ENCODE measurements at places on chromosomes 2 and 18.

- peak; percentile 34 for DNase-seq
Measured at GRCh38 chr18:79934311-79935097, 16.9 kb downstream of the SLC66A2 start.

GRCh38 chr2:241827394-241827793, 18.4 kb downstream of the NEU4 start:
- DNase-seq, result no peak

DNA sequence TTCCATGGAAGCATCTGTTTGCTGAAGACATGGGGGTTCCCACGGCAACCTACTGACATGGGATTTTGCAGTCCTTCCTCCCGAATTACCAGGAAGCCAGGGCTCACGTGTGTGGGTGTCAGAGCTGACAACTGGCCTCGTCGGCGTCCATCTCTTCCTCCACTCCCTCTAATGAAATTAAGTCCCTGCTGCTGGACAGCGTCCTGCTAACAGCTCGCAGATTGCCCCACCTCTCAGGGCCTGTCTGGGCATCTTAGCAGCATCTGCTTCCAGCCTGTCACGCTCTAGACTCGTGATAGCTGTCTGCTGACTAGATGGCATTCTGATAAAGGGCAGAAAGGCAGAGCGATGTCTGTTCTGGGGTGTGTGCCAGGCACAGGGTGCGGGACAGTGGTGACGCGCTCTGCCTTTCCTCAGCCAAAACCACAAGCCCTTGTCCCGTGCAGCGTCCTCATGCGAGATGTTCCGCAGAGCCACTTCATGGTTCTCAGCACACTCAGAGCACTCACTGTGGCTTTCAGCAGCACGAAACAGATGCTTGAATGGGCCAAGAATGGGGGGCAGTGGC, 161.1 kb downstream of the ARL4C start:
- no peak for DNase-seq

- no peak for DNase-seq
Measured at GRCh38 chr18:28652654-28653053, 475.7 kb upstream of the CDH2 start.

DNA sequence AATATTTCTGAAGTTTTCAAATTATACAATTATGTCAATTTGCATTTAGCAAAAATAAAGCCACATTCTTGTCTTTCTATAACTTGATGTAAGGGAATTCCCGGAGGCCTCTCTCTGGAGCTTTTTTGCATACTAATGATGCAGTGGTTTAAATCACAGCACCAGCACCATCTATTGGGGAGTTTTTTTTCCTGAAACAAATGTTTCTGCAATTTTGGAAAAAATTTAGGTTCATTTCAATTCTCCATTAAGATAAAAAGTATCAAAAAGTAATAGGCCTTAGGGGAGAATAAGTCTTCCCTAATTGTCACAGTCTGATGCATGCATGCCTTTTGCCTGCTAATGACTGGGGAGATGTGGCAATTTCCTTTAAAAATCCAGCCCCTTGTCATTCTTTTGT, 13.5 kb downstream of the CBLN2 start:
- DNase-seq, result no peak

- peak; percentile 45 for DNase-seq
Measured at GRCh38 chr2:201357221-201357620, at the start of gene FLACC1. FLACC1 (minus strand) TSS chr2:201357345; CDS start chr2:201351404, 5,941 bp downstream.

GRCh38 chr2:200796561-200796960, 15.1 kb upstream of the BZW1 start:
- DNase-seq, result no peak

DNA sequence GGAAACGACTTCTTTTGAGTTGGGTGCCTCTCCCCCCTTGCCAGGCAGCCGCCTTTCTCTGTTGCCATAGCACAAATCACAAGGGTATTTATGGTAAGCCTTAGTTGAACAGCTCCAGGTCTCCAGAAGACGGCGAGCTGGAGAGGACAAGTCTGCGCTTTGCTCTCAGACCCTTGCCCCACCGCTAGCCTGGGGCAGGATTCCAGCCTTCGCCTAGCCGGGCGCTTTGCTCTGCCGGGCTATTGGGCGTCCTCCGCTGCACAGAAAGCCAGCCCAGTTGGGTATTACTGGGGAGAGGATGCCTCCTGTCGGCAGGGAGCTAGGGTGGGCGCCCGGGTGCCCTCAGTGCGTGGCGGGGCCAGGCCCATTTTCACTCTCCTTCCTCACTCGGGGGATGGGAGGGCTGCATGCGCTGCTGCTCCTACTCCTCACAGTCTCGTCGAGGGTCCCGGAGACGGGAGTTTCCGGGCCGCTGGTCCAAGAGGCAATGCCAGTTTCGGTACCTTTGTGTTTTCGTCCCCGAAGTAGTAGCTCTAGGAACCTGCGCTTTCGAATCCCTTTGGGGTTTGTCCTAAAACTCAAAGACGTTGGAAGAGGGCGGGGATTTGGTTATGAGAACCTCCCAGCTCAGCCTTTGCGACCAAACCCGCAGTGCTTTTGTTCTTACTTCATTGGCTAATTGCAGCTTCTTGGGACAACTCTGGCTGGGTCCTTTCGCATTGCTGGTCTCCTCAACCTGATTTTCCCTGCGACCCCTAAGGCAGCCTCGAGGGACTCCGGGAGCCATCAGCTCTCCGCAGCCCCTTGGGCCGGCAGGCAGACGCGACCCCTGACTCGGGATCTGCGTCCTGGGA, 3.6 kb upstream of the DLX2 start:
- peak; percentile 42 for DNase-seq

GRCh38 chr18:45202061-45202460, 413.2 kb upstream of the SLC14A2 start:
- DNase-seq, result no peak

DNA sequence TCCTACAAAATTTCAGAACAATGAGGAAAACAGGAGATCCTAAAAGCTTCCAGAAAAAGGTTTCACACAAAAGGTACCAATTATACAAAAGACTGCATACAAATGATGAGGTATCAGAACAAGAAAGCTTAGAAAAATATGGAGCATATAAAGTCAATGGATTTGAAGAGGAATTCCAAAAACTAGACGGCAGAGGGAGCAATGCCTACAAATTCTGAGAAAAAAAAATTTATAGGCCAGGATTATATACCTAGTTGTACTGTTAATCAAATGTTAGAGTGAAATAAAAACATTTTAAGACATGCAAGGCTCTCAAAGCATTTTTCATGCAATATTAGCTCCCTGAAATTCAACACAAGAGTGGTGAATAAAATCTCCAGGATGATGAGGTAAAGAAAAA, 106.2 kb downstream of the ZRANB3 start:
- no peak for DNase-seq

- DNase-seq, result no peak
Measured at GRCh38 chr2:163135256-163135655, 296.7 kb upstream of the KCNH7 start.

- DNase-seq, result peak; percentile 13
Measured at GRCh38 chr2:190791347-190791975, 89.2 kb upstream of the GLS start.

- DNase-seq, result no peak
Measured at GRCh38 chr2:31580321-31581117, at the start of gene SRD5A2. SRD5A2 (minus strand) TSS chr2:31580938; CDS start chr2:31580900, 38 bp downstream.

- DNase-seq, result no peak
Measured at GRCh38 chr18:25144820-25145219, 207.1 kb downstream of the ZNF521 start.

- DNase-seq, result no peak
Measured at GRCh38 chr2:127612111-127612822, 33.7 kb upstream of the GPR17 start.

- DNase-seq, result no peak
Measured at GRCh38 chr2:15988733-15989132, 48.4 kb downstream of the MYCN start.

DNA sequence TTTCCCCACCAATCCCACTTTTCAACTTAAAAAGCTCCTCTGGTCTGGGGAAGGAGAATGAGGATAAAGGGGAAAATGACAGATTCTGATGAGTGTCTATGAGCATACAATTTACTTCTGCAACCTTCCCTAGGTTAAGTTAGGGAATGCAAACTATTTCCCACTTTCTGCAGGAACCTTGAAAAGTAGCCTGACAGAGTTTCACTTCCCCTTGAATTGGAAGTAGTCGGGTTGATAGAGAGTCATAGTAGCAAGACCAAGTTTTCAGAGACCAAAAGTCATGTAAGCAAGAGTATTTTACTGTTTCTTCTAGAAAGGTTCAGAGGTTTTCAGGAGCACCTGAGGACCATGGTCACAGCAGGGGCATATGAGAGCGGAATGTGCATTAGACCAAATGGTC, 815.1 kb downstream of the CPS1 start:
- no peak for DNase-seq

- no peak for DNase-seq
Measured at GRCh38 chr18:65651192-65651591, 99.6 kb upstream of the CDH7 start.

DNA sequence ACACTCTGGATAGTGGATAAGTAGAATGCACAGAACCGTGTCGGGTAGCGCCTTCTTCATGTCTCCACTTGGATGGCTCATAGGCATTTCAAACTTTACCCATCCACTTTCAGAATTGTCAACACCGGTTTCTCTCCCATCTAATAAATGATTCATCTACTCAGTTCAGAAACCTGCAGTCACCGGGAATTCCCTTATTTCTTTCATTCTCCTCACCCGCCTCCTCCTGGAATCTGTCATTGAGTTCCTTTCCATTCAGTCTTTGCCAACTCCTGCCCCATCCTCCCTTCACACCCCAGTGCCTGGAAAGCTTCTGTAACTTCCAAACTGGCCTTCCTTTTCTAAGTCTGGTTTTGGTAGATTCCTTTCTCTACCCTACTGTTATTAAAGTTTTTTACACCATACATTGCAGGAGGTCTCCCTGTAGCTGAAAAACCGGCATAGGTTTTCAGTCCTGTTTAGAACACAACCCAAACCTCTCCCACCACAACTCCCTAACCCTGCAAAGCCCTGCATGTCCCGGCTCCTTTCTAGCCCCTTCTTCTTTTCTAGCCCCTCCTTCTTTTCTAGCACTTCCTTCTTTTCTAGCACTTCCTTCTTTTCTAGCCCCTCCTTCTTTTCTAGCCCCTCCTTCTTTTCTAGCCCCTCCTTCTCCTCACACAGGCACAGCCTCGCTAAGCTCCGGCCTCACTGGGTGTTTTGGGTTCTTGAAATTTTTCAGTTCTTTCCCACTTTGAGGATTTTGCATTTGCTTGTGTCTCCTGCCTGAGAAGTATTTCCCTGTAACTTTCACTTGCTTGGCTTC, 133.9 kb upstream of the KLHL14 start:
- no peak for DNase-seq

GRCh38 chr2:24638568-24638967, 147.5 kb downstream of the NCOA1 start:
- no peak for DNase-seq

DNA sequence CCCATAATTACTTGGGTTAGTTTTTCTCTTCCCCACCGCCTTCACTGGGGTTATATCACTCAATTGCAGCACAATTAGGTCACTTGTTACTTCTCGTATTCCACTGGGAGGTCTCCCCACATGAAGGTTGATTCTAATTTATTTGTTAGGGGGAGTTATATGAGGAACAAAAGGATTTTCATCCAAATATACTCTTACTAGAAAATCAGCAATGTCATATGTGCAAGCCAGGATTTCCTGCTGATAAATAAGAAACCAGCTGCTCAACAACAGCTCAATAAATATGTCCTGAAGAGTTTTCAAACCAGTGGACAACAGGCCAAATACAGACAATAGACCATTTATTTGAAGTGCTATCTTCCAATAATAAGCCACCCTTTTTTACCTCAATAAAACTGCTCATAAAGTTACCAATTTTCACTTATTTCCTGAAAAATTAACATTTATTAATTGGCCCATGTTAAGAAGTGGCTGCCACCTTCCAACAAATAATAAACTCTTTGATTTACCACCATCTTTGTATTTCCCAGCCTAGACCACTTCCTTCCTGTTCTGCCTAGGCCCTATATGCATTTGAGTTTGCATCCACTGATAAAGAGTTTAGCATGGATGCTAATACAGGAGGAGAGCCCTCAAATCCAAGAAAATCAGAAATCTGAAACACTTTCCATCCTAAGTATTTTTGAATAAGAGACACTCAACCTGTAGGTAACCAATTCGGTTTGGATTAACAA, 184.4 kb upstream of the SLC39A10 start:
- no peak for DNase-seq

GRCh38 chr2:64880193-64880951, 108.8 kb upstream of the SLC1A4 start:
- no peak for DNase-seq

GRCh38 chr2:223093436-223094241, 41.6 kb downstream of the KCNE4 start:
- DNase-seq, result no peak

- DNase-seq, result no peak
Measured at GRCh38 chr2:235201756-235202155, 249.9 kb downstream of the SH3BP4 start.

GRCh38 chr2:65605743-65606058, 173.3 kb upstream of the SPRED2 start:
- no peak for DNase-seq

DNA sequence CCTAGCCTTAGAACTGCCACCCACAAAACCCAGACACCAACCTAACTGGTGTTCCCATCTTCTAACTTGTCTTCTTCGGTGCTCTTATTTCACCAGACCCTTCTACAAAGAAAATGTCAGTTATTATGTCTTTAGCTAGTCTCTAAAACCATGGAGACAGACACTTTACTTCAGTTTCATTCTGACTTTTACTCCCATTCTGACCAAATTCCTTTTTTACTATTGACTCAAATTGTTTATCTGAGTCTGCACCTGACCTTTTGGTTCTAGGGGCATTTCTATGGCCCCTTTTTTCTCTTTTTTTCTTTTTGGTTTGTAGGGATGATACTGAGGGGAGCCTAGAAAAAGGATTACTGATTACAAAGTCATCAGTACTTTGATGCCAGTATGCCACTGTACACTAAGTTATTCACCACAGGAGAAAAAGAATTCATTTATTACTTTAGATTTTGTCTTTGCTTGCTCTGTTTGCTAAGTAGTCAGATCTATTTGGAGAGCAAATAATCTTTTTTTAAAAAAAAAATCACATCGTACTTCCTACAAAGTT, 6.8 kb upstream of the SLC1A4 start:
- no peak for DNase-seq

DNA sequence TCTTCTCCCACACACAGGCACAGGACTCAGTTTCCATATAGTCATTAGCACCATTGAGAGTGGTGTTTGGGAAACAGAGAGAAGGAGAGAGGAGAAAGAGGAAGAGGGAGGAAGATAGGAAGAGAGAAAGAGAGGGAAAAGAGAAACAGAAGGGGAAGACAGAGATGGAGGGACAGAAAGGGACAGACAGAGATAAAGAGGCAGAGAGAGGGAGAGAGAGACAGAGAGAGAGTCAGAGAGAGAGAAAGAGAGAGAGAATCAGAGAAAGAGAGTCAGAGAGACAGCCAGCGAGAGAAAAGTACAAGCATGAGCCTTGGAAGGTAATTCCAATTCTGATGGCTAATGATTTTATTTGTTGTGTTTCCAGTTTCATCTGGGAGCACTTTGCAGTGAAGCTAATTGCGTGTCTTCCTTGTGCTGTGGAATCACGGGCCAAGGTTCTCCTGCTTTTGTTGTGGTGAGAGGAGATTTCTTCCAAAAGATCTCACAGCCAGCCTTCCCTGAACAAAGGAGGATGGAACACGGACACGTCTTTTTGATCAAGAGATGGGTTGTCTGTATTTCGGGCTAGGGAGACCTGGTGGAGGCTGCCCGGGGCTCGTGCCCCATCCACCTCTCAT, 153.6 kb upstream of the TWIST2 start:
- DNase-seq, result no peak
